ENCODE measurements at places on chromosomes 7 and 10.

DNA sequence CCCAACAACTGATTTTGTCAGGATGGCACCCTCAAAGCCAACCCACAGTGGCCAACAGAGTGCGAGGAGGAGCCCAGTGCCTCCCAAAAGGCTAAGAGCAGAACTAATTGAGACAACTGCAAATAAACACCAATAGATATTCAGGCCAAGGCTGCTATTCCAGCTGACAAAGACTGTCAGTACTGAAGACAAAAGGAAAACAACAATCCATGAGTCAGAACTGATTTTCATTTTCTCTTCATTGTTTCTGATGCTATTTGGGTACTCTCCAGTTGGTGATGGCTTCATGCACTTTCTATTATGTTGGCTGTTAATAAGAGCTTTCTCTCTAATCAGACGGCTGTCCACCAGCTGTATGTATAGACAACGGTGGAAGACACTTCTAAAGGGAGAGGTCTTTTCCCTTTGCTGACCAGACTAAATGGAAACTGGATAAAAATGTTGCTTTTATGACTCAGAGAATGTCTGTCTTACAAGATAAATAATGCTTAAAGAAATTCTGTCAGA is 515.9 kb downstream of the PARD3 start:
- no peak for DNase-seq

GRCh38 chr7:50591098-50591479 is 25.9 kb upstream of the DDC start:
- DNase-seq: no peak

DNA sequence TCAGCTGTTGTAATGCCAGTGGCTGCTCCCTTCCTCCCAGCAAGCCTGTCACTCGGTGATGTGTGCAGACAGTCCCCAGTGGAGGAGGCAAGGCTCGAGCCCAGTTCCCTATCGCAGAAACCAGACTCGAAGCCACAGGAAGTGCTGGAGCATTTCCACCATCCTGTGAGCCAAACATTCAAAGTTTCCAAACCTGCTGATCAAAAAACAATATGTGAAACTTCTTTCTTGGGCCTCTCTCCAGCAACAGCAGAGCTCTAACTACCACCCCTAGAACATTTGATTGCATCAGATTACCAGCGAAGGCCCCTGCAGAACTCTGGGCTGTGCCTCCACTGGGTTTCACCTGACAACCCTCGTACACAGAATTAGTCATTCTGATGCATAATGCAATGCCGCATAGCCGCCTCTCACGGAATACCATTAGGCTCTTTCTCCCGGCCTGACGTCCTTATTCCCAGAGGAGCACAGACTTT is 94.0 kb downstream of the ELMO1 start:
- no peak for DNase-seq

- DNase-seq: no peak
Measured at GRCh38 chr7:84144480-84144879, 50.1 kb downstream of the SEMA3A start.

GRCh38 chr10:10777723-10778122 is 239.9 kb upstream of the CELF2 start:
- DNase-seq: no peak

- DNase-seq: no peak
Measured at GRCh38 chr7:155336812-155337602, 39.3 kb downstream of the INSIG1 start.

GRCh38 chr10:86139066-86139657 is 227.4 kb downstream of the GRID1 start:
- DNase-seq: no peak

GRCh38 chr10:25831080-25831479 is 102.9 kb upstream of the MYO3A start:
- no peak for DNase-seq

- no peak for DNase-seq
Measured at GRCh38 chr7:131533151-131533559, 23.3 kb downstream of the PODXL start.

DNA sequence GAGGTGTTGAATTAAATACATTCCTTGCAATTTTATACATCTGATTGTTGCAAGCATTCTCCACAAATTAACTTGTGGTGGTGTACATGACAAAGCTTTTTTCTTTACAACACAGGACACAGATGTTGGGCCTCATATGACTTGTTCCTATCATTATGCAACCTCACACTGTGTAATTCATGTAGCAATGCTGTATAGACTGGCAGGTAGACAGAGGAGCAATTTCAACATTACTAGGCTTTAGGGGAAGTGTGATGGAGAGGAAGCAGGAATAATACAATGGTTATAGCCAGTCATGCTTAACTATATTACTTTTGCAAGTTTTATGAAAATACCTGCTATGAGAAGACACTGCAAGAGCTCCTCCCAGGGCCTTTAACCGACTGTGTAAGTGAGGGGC is 832.1 kb downstream of the CNTNAP2 start:
- DNase-seq: no peak

DNA sequence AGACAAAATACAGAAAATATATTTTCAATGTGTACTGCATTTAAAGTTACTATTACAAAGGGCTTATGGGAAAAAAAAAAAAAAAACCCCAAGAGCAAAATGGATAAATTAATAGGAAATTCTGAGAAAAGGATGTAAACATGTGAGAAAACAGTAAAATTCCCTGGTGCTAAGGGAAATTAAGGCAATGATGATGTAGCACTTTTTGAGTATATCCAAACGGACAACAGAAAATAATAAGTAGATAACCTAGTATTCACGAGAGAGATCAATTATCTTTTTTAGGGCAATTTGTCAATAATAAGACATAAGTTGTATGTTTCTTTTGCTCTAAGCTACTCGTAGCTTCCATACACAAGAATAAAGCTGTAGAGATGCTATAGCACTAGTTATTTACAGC is 80.2 kb downstream of the PARD3 start:
- no peak for DNase-seq

- DNase-seq: no peak
Measured at GRCh38 chr10:1297566-1298301, 241.5 kb downstream of the WDR37 start.

DNA sequence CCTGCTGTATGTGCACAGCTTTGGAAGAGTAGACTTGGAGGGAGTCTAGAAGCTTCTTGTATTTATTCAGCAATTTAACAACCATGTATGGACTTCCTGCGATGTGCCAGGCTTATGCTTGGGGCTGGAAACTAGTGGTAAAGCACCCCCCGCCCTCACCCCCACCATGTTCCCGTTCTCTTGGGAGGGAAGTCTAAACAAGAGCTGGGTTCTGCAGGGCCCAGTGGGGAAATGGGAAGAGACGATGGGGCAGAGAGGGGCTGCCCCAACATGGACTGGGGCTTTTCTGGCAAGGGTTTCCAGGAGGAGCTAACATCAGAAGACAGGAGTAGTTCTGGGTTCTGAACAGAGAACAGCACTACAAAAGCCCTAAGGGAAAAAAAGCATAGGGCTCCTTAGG is 8.0 kb downstream of the RASSF4 start:
- no peak for DNase-seq

DNA sequence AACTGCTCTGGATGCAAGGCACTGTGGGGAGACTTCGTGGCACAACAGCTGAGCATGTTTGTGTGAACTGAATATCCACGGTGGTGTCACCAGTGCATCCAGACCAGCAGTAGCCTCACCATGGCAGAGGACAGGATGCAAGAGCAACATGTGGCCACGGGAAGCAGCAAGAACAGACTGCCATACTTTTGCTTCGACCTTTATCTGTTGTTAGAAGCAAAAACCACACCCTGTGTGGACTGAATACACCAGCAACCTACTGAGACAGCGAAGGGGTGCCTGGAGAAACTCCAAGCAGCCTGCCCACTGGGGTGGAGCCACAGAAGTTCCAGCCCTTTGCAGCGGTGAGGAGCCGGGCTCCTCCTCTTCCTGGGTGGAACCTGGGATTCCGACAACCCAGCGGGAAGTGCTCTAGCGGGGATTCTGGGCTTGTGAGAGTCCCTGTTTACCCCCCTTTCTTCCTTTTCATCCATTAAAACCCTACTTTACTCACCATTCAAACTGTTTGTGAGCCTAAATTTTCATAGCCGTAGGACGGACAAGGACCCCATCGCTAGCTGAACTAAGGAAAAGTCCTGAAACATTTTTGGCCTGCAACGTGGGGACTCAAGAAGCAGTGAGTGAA is 584.9 kb downstream of the GRM8 start:
- no peak for DNase-seq

DNA sequence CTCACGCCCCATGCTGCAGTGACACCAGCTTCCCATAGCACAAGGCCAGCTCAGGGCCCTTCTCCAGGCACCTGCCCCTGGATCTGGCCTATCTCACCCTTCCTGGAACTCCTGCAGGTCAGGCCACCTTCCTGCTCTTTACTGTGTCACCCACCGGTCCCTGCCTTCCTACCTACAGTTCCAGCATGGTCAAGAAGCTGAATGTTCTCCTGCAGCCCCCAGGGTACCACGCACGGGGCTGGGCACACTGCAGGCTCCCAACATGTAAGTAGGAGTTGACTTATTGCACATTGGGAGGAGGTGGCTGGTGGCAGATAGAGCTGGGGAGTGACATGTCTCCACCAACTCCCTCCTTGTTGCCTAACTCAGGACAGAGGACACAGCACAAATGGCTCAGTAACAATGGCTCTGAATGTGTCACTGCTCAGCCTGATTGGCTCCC is 14.5 kb downstream of the ITPRIP start:
- no peak for DNase-seq

- DNase-seq: no peak
Measured at GRCh38 chr10:106626371-106626770, 538.1 kb downstream of the SORCS1 start.

- DNase-seq: no peak
Measured at GRCh38 chr7:106183952-106184351, 71.8 kb upstream of the SYPL1 start.

GRCh38 chr7:96833676-96834453 is 124.2 kb upstream of the SEM1 start:
- DNase-seq: no peak

GRCh38 chr10:73850863-73851461 is 23.4 kb downstream of the CAMK2G start:
- no peak for DNase-seq

- DNase-seq: no peak
Measured at GRCh38 chr10:110269374-110270318, 35.1 kb downstream of the SMNDC1 start.

GRCh38 chr7:134022286-134022911 is 104.7 kb upstream of the LRGUK start:
- DNase-seq: no peak

DNA sequence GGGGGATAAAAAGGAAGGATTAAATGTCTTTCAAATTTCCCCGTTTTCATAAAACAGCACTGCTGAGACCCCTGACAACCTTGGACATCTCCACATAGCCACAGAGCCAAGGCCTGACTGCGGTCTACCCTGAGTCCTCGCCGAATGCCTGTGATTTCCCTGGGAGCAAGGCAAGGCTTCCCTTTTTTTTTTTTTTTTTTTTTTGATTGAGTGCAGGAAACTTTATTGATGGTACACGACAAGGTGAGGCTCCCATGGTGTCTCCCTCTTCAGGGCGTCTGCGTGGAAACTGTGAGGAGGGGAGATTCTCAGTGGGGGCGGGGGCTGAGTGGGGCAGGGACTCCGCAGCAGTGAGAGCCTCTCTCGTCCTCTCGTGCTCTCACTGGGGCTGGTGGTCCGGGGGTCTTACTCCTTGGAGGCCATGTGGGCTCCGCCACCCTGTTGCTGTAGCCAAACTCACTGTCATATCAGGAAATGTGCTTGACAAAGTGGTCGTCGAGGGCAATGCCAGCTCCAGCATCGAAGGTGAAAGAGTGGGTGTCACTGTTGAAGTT is 4.2 kb upstream of the RPP38 start:
- no peak for DNase-seq

GRCh38 chr10:36424502-36424901 is 700.9 kb upstream of the ANKRD30A start:
- no peak for DNase-seq

- DNase-seq: no peak
Measured at GRCh38 chr10:78459639-78460037, 426.0 kb downstream of the RPS24 start.

GRCh38 chr7:12373580-12374263 is 29.9 kb downstream of the VWDE start:
- DNase-seq: no peak

DNA sequence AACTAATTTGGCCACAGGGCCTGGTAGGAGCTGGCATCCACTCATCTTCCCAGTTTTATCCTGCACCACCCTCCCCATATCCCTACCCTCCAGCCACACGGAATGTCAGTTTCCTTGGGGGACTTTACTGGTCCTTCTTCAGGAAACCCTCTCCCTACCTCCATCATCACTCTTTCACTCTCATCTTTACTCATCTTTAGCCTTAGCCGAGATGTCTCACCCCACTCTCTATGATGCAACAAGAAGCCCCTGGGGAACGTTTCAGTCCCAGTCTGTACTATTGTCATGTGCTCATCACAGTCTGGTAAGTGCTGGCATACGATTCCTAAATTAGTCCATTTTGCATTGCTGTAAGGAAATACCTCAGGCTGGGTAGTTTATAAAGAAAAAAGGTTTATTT is 34.9 kb upstream of the TMEM248 start:
- no peak for DNase-seq

DNA sequence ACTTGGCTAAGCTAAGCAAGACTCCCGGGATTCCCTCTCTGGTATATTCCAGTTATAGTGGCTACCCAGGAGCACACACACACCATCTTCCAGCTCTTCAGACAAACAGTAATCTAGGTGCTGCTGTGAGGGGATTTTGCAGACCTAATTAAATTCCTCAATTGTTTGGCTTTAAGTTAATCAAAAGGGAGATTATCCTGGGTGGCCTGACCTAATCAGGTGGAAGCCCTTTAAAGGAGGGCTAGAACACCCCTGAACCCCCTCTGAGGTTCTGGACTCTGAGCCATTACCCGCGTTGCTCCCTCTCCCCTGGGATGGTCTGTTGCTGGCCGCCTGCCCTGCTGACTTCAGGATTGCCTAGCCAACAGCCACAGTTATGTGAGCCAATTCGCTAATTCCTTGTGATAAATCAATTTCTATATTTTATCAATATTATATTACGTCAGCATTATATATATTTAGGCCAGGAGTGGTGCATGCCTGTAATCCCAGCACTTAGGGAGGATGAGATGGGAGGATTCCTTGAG is 6.4 kb downstream of the SFXN2 start:
- no peak for DNase-seq

GRCh38 chr10:70267161-70267933 is 16.5 kb downstream of the NPFFR1 start:
- DNase-seq: no peak
